ENCODE measurements at places on chromosomes 11 and 22.

GRCh38 chr11:32580967-32581366 is 2.7 kb upstream of the EIF3M start:
- no peak for DNase-seq

GRCh38 chr11:3775736-3776406 is 21.5 kb downstream of the NUP98 start:
- DNase-seq, result no peak

- peak; percentile 82 for DNase-seq
These were observed 28.8 kb upstream of the MOB2 start for GRCh38 chr11:1515082-1516060.

GRCh38 chr22:40953471-40953870 is 2.3 kb downstream of the RBX1 start:
- DNase-seq, result no peak

DNA sequence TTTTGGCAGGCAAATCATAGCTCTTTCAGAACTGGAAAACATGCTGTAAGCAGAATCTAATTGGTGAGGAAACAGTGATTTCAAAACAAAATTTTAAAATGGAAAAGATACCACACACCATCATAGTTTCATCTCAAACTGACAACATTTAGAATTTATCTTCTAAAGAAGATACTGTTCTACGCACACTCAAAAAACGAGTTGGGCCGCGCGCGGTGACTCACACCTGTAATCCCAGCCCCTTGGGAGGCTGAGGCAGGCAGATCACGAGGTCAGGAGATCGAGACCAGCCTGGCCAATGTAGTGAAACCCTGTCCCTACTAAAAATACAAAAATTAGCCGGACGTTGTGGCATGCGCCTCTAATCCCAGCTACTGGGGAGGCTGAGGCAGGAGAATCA is 44.2 kb upstream of the ADSL start:
- no peak for DNase-seq

GRCh38 chr11:16793009-16793408 is 54.6 kb downstream of the C11orf58 start:
- no peak for DNase-seq

- DNase-seq, result no peak
These were observed 18.1 kb upstream of the EFCAB6 start for GRCh38 chr22:43829904-43830851.

- DNase-seq, result no peak
These were observed 4.3 kb downstream of the ATL3 start for GRCh38 chr11:63666874-63667273.

DNA sequence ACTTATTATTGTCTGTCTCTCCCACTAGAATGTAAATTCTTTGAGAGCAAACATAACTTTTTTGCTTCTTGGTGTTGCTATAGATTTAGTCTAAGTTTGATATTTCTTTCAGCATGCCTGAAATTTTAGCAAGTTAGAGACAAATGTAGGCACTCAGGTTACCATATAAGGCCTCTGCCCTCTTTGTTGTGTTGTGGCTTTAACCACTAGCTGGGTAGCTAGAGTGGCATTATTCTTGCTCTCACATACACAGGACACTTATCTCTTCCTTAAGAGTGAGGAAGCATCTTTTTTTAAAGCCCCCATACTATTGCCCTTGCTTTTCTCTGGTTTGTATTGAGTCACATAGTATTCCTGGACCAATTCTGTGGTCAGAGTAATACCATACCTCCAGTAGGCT is 11.2 kb downstream of the ZBED5 start:
- no peak for DNase-seq

- no peak for DNase-seq
These were observed 33.7 kb downstream of the SHISAL1 start for GRCh38 chr22:44279069-44279360.

GRCh38 chr11:117950301-117950700 is 21.1 kb upstream of the TMPRSS13 start:
- DNase-seq, result peak; percentile 27

- DNase-seq, result no peak
These were observed 70.2 kb downstream of the CTTN start for GRCh38 chr11:70468256-70469195.

GRCh38 chr22:49036513-49036912 is 791.2 kb downstream of the BRD1 start:
- no peak for DNase-seq

DNA sequence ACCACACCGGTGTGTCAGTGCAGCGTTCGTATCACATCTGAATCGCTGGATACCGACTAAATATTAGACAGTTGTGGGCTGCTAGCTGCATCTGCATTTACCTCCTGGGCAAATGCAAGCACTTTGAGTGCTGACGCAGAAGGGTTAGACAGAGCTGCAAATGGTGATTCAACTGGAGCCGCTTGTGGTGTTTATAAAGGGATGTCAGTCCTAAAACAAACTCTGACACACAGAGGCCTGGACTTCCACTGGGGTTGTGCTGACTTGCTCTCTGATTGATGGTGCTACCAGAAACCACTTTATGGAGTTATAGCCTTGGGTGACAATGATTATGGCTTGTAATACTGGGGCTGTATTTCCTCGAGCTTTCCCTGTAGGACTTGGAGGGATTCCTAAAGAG is 374.4 kb downstream of the NTM start:
- DNase-seq, result no peak

- DNase-seq, result peak; percentile 84
These were observed 883 bp downstream of the HIPK3 start for GRCh38 chr11:33257897-33258630.

DNA sequence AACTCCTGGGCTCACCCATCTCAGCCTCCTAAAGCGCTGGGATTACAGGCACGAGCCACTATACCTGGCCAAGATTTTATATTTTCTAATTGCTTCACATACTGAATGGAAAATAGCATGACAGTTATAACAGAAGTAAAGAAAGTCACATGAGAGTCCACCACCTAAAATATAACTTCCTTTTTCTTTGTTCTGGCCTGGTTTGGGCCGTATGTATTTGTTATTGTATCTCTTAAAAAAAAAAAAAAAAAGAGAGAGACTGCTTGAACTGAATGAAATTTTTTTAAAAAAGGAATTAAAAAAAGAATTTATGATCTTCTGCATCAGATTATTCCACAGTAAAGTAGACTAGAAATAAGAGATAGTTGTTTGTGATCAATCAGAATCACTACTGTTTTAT is 86.0 kb upstream of the GRIK4 start:
- DNase-seq, result no peak

DNA sequence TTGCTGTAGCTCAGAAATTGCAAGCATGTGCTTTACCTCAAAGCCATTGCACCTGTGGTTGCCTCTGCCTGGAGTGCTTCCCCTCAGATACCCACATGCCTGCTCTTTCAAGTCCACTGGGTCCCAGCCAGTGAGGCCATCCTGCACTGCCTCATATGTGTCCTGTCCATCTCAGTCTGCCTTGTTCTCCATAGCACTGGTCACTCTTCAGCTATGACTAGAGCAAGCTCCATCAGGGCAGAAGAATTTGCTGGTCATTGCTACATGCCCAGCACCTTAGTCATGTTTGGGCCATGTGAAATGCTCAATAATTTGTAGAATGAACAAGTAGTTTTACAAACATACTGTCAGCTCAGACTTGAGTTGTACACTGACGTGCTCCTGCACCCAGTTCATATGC is 64.4 kb upstream of the HORMAD2 start:
- no peak for DNase-seq

DNA sequence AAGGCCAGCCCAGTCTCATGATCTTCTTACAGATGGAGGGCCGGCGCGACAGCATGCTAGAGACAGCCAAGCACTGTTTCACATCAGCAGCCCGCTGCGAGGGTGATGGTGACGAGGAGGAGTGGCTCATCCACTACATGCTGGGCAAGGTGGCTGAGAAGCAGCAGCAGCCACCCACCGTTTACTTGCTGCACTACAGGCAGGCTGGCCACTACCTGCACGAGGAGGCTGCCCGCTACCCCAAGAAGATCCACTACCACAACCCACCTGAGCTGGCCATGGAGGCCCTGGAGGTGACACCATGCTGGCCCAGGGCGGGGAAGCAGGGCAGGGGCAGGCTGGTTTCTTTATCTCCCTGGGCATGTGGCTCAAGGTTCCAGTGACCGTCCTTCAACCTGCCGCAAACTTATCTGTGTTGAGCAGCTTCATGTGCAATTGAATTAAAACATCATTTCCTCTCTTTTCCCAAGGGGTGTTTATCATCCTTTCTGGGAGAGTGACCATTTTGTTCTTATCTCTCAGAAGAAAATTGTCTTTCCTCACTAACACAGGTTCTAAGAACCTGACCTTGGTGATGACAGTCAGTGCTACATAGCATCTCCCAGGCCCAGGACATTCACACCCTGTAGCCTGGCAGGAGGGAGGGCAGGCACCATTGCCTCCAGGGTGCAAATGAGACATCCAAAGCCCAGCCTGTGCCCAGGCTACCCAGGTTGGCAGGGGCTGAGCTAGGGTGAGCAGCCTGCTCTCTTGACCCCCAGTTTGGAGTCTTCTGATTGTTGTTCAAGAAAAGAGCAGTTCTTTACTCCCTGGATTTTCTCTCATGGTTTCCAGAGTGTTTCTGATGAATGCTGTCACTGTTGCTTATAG is 80.7 kb downstream of the CABIN1 start:
- DNase-seq, result no peak

DNA sequence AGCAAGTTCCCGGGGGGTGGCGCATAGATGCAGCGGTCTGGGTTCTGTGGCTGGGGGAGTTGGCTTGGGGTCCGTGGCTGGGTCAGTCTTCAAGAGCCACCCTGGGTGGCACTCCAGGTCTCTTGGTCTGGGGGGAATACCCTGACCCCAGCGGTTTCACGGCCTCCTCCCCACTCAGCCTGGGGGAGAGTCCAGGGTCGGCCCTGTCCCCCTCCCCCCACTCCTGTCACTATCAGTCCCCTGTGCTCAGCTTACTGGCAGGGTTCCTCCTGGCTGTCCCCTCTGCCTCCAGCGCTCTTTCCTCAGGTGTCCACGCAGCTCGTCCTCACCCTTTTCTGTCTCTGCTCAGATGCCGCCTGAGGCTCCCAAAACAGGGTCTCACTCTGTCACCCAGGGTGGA is 68.5 kb upstream of the PARVG start:
- no peak for DNase-seq

GRCh38 chr11:109209572-109209971 is 212.4 kb upstream of the C11orf87 start:
- no peak for DNase-seq

DNA sequence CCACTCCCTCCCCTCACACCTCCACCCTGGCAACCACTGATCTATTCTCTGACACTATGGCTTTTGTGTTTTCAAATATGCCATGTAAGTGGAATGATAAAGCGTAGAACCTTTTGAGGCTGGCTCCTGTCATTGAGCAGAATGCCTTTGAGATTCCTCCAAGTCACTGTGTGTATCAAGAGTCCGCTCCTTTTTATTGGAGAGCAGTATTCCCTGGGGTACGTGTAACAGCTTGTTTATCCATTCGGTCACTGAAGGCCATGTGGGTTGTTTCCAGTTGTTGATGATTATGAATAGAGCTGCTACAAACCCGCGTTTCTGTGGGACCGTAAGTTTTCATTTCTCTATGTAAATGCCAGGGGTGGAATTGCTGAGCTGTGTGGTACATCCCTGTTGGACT is 10.3 kb downstream of the TP53I11 start:
- no peak for DNase-seq

- DNase-seq, result no peak
These were observed 33.8 kb upstream of the APOA1 start for GRCh38 chr11:116871248-116871647.

GRCh38 chr11:102422817-102423712 is 29.5 kb downstream of the TMEM123 start:
- no peak for DNase-seq

Data from transverse colon (tissue), 4 donors.